IgD-negative memory B cell (primary cell): ENCODE measurements at places on chromosomes 2 and 18. TPM values are rescaled to one million over a fixed set of nuclear protein-coding genes. Genes with fewer than 3 reads are reported as not detected.

The MAIP1 gene
- 18.0 TPM for polyA plus RNA-seq

The PDE1A gene
- polyA plus RNA-seq = not detected

The MAL gene
- 10.2 TPM for polyA plus RNA-seq

The HOXD1 gene
- polyA plus RNA-seq = not detected

The TWIST2 gene
- polyA plus RNA-seq = not detected

The B4GALT6 gene
- polyA plus RNA-seq = not detected

The CAD gene
- 18.9 TPM for polyA plus RNA-seq

The UGT1A5 gene
- not detected for polyA plus RNA-seq
